Foreskin keratinocyte (primary cell): ENCODE measurements at places on chromosomes 3 and 15. TPM values are rescaled to one million over a fixed set of nuclear protein-coding genes. Genes with fewer than 3 reads are reported as not detected.

DNA sequence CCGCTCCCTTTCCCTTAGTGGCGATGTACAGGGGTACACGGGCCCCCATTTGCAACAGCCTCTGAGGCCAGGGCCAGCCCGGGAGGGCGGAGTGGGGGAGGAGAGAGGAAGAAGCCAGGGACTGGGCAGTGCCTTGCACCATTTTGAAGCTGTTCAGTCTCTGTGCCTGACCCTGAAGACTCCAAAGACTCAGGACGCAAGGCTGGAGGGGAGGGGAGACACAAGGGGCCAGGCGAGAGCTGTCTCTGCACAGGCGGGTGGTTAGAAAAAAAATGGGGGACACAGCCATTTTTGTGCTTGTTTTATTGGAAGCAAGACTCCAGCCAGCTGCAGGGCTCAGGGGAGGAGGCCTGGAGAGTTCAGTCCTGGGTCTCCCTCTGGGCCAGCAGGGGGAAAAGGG is 1.6 kb downstream of the RPP25 start:
- no peak for DNase-seq

- no peak for DNase-seq
Observed at GRCh38 chr3:46093966-46094365, 66.7 kb upstream of the XCR1 start.

GRCh38 chr3:17396036-17396435 is 346.4 kb downstream of the TBC1D5 start:
- no peak for DNase-seq

DNA sequence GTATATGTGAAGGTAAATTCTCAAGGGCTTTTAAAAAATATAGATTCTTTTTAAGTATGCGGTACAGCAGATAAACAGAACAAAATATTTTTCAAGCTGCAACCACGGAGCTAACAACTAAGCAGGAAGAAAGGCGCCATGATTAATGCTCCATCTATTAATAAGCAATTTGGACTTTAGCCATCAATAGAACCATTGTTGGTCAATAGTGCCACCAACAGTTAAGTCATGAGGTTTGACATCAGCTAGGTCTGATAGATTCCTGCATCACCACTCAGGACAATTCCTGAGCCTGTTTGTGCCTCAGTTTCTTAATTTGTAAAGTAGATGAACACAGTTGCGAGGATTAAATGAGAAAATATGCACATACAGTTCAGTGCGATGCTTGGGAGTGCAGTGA is 65.1 kb upstream of the FAM3D start:
- no peak for DNase-seq

- no peak for DNase-seq
Observed at GRCh38 chr15:52856286-52856685, 66.2 kb upstream of the ONECUT1 start.

DNA sequence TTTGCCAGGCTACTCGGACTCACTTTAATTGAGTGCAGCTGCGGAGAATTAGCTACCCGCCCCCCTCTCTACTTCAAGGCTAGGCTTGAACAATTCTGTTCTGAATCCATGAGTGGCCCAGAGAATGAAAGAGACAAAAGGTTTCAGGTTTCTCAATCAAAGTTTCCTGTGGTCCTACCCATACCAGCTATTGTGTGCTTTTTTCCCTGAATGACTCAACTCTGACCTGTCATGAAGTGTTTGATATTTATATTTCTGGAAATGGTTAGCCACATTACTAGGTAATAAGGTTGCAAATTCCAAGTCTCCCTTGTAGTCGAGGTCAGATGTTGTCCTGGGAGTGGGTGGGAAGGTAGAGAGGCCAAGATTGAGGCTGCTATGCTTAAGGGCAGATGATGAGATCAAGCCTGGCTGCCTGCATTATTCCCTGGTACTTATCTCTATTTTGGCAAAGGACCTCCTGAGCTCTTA is 392.7 kb upstream of the TBL1XR1 start:
- peak; percentile 98 for DNase-seq

- peak; percentile 97 for DNase-seq
Observed at GRCh38 chr3:159854500-159855124, 134.0 kb upstream of the IL12A start.

DNA sequence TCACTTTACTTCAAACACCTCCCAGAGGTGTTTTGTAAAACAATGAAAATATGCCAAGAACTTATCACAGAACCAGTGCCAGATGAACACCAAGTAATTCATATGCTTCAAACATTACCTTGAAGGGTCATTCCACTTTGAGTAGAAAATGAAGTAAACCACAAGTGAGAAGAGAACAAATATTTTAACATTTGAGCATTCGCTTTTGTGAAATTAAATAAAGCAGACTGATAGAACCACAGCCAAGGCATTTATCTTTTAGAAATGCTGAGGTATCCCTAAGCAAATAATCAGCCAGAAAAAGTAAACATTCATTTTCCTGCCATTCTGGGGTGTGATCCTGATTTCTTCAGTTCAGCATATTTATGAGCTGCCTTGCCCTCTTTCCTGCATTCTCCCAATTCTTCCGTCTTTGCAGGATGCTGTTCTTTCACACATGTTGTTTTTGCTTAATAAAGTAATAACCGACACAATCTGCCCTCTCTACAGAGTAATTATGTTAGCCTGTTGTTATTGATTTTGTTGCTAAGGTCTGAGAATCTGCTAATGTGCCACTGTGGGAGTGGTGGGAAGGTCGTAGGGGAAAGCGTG is 235.6 kb upstream of the TGFBR2 start:
- no peak for DNase-seq

GRCh38 chr3:53773611-53774368 is 72.4 kb downstream of the CHDH start:
- peak; percentile 8 for DNase-seq

DNA sequence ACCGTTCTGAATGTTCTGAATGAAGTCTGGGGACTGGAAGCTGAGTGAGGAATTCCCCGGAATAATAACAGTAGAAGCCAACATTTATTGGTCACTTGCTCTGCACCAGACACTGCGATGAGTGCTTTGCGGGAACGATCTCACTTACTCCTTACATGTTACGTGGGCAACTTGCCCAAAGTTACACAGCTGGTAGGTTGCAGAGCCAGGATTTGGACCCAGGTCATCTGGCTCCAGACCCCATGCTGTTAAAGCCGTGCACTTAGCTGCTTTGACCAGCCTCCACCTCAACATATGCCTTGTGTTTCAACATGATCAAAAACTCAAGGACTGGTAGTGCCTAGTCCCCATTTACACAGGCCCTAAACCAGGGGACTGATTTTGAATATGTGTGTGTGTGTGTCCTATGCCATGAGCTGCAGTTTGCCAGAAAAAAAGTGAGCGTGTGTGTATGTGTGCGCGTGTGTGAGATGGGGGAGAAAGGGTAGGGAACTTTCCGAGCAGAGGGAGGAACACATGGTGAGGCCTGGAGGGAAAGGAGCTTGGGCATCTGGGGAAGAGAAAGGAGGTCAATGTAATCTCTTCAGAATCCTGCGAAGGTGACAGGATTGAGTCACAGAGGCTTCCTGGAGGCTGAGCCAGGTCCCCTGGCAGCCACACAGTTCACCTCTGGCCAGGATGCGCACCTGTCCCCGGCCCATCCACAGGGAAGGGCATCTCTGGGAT is 28.9 kb downstream of the LINGO1 start:
- no peak for DNase-seq

Gene IP6K2
- 58.5 and 62.4 TPM in 2 replicates for total RNA-seq

Gene RASL12
- not detected in 2 replicates for total RNA-seq

Gene ARGFX
- not detected in 2 replicates for total RNA-seq

Gene OXTR
- 0.63 and 0.95 TPM in 2 replicates for total RNA-seq

Gene ARID3B
- 7.9 and 8.6 TPM in 2 replicates for total RNA-seq

Gene GALNT15
- not detected in 2 replicates for total RNA-seq

Gene CHRD
- total RNA-seq: not detected in 2 replicates

Gene PCBP4
- total RNA-seq: 30.9 and 33.4 TPM in 2 replicates

Gene MESP1
- total RNA-seq: 0.11 and 0.14 TPM in 2 replicates
